NCI-H2107 (cell line): ENCODE measurements at places on chromosomes 5 and 9.

GRCh38 chr5:72093824-72094223 lies 13.5 kb upstream of the MAP1B start:
- no peak for DNase-seq

- DNase-seq: no peak
These were observed 209.3 kb downstream of the PALM2AKAP2 start for GRCh38 chr9:109989296-109989695.

DNA sequence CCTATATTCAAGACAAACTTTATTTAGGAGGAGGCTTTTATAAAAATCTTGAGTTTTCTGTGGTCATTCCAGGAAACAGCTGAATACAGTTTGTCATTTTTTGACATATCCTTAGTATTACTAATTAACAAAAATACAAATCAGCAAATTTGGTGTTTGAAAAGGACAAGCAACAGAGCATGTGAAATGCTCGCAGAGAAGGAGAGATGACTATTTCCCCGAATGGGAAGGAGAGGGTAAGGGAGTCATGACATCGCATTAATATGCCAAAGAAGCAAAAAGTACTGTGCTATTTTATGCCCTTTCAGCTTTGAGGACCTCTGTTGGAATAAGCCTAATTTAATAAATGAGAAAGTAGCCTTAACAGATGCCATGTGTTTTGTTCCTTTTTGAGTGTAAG lies 1.8 kb downstream of the SMIM15 start:
- DNase-seq: no peak

DNA sequence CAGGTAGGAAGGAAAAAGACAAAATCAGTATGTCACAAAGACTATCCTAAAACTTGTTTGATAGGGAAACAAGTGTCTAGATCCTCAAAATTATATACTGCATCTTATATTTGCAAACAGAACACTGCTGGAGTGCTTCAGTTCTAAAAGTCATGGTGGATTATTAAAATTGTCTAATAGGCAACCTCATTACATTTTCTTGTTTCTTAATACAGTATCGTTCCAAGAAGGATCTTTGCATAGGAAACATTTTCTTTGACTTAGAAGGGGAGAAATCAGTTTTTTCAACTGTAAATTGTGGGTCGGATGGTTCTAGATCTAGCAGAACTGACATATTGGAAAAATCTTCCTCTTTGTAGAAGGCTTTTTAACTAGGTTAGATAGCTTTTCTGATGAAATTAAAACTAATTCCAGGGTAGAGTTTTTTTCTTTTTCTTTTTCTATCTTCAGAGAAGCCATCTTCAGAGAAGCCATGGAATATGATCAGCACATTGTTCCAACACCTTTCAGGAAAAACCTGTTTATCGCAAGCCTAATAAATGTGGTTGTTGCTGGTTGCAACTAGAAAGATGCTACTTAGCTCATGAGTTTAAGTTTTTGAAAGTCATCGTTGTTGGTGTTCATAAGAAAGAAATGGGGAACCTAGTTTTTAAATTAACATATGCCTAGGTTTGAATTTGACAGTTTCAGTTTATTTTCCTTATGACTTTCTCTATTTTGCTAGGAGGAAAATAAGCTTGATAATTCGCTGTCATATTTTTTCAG lies 7.4 kb downstream of the CPEB4 start:
- no peak for DNase-seq

GRCh38 chr5:95331358-95331757 lies 46.5 kb upstream of the MCTP1 start:
- DNase-seq: no peak

DNA sequence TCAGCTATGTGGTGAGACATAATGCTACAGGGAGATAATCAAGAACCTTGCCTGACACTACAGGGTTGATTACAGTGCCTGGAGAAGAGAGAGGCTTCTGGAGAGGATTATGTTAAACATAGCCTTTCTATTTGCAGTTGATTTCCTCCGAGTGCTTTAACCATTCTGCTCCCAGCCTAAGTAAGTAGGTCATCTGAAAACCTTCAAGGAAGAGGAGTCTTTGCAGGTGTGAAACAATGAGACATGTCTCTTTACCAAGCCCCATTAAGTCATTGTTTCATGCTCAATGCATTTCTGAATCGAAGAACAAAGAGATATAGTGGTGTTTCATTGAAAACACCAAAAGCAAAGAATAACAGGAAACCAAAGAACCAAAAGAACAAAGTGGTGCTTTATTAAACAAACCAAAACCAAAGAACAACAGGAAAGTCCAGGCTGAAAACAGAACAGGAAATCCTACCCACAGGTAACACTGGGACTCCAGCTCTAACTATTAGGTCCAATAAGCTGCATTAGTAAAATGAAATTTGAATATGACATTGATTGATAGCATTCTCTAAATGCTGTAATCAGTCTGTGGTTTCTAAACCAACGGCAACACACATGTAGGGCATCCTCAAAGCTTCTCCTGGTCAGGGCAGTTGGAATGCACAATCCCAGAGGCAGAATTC lies 113.3 kb upstream of the SPATA31D4 start:
- no peak for DNase-seq
